ENCODE measurements at places on chromosomes 6 and 20. TPM values are rescaled to one million over a fixed set of nuclear protein-coding genes. Genes with fewer than 3 reads are reported as not detected.

Gene C20orf141
- not detected for total RNA-seq

Gene PXDC1
- total RNA-seq, result 66.2 TPM

Gene GABRR1
- total RNA-seq, result not detected

Gene GPR63
- total RNA-seq, result 0.44 TPM

Gene LY6G6D
- total RNA-seq, result not detected

Gene CST4
- total RNA-seq, result 0.22 TPM

Gene ZNF831
- total RNA-seq, result not detected

Gene SLC22A7
- total RNA-seq, result not detected

Gene CTCFL
- total RNA-seq, result not detected

Gene SLA2
- total RNA-seq, result not detected

Gene NOP56
- 205 TPM for total RNA-seq

Gene ECT2L
- not detected for total RNA-seq

Gene PCSK2
- not detected for total RNA-seq
